ENCODE measurements at places on chromosomes 16 and 17. TPM values are rescaled to one million over a fixed set of nuclear protein-coding genes. Genes with fewer than 3 reads are reported as not detected.
A peak's percentile ranks its signal among the peaks of the same experiment; 100 is the strongest.

- no peak for DNase-seq
These were observed 12.4 kb downstream of the MPO start for GRCh38 chr17:58268326-58268725.

DNA sequence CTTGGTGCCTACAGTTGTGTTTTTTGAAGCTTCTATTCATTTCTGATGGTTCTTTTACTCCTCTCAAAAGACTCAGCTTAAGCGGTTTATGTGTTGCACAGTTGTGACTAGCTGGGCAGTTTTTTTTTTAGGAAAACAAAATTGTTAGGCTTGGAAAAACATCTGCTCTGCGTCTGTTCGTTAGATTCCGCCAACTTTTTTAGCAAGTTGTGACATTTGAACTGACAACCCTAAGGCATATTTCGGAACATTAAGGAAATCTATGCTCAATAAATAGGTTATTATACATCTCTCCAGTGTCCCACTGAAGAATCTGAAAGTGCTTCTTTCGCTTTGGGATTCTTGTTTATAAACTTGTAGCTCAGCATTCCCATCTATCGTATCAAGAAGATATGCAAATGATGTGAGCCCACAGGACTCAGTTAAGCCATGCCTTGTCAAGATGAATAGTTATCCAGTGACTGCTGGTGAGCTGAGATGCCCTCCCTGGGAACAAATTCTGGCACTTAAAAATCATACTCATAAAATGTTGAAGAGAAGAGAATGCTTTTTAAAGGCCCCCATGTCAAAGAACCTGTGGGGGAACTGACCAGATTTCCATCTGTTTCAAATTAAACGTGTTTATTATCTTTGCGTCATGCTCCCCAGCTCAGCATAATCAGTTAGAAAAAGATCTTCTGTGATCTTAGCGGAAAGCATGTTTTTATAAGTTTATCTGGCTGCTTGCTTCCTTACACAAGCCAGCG lies 109.0 kb upstream of the FAM20A start:
- DNase-seq: no peak

GRCh38 chr17:2362416-2362815 lies 25.1 kb downstream of the SGSM2 start:
- DNase-seq: no peak

- no peak for DNase-seq
These were observed 157.5 kb upstream of the MON1B start for GRCh38 chr16:77033516-77033915.

- DNase-seq: no peak
These were observed 63.3 kb downstream of the NOG start for GRCh38 chr17:56656701-56657327.

GRCh38 chr17:69066482-69066881 lies 5.8 kb upstream of the ABCA9 start:
- no peak for DNase-seq

DNA sequence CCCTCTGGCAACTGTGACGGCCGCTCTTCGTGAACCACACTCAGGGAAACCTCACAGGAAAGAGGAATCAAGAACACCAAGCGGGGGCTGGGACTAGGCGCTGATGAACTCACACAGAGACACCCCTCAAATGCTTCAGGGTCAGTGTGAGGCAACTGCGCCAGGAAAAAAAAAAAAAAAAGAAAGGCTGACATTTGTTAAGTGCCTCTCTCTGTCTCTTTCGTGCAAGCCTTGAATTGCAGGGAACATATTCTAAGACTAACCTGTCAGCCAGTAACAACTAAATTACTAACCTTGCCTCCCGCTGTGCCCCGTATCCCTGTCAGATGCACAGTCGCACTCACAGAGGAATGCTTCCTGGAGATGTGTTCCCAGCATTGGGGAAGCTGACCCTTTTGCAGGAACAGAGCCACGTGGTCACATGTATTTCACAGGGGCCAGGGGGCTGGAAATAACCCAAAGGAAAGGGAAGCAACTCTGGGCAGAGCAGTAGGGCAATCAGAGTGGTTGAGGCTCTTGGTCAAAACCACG lies 247.8 kb downstream of the XYLT1 start:
- DNase-seq: no peak

Gene EFCAB5
- polyA plus RNA-seq: 1.5 TPM

DNA sequence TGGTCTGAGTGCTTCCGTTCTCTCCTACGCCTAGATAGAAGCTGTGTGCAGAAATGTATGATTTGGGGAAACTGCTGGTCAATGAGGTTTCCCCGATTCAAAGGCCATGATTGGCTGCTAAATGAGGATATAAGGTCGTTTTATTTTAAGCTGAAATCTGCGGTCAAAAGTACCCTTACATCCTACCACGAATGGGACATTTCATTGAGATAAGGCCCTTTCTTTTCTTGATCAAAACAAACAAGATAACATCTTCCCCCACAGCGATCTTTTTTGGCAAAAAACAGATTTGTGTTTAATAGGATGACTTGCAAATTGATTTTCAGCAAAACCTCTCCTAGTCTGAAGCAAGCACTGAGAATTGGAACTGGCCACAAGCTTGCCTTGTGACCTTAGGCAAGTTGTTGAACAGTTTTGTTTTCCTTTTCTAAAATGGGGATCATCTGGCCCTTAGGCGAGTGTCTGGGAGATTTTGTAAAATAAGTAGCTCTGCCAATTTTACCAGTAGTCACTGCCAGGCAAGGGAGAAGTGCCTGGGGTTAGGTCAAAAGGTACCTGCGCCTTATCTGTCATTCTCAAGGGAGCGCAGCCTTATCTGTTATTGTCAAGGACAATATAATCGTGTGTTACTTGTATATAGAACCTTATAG lies 635 bp downstream of the SCPEP1 start:
- no peak for DNase-seq

Gene TMEM100
- 12.6 TPM for polyA plus RNA-seq

Gene OR2C1
- 0.31 TPM for polyA plus RNA-seq

- no peak for DNase-seq
These were observed 138.4 kb downstream of the PHKB start for GRCh38 chr16:47599512-47599911.

GRCh38 chr16:56915336-56916119 lies 16.4 kb upstream of the HERPUD1 start:
- DNase-seq: no peak

Gene PLCD3
- polyA plus RNA-seq: 13.7 TPM

DNA sequence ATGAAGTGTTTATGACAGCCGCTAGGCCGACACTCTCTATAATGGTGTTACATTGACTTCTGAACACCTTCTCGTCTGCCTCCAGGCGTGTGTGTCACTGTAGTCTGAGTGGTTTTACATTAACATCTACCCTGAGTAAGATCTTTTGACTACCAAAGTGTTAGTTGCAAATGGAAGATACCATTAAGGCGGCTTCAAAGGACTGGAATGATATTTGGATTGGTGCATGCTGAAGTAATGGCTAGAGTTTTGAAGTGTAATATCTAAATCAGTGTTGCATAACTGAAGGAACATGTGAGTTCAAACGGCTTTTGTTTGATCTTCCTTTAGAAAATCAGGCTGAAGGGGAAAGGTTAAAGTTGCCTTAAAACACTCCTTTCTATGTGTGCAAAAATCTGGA lies 52.2 kb downstream of the BCAS3 start:
- peak; percentile 62 for DNase-seq

Gene CALB2
- 1.5 TPM for polyA plus RNA-seq

DNA sequence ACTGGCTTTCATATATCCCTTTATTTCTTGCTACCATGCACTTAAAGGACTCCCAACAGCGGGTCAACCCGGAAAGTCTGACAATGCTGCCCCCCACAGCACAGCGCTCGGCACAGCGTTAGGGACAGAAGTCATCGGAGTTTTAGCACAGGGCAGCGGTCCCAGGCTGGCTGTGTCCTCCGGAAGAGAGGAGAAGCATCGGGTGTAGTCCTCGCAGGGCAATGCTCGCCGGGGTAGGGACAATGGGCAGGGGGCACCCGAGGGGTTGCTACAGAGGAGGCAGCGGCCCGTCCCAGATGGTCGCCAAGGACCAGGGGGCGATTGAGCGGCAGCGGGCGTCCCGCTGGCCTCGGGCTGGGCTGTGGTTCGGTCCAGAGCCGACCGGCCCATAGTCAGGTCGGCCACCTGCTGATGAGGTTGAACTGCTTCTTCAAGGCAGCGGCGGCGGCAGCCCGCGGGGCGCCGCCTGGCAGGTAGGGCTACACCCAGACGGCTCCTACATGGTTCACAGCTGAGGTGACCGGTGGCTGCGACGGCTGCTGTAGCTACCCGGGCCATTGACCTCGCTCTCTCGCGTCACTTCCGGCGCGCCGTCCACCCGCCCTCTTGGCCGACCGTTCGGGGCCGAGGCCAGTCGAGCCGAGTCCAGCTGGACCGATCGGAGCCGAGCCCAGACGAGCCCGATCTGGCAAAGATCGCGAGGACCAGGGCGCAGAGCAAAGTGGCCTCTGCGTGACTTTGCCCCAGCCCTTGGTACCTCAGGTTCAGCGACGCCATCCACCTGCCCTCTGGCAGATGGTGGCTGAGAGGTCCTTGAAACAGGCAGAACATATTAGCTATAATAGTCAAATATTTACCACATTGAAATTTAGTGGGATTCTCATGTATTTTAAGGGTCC lies 4.7 kb upstream of the LCMT1 start:
- peak; percentile 96 for DNase-seq

Gene CDRT15
- 0.34 TPM for polyA plus RNA-seq

DNA sequence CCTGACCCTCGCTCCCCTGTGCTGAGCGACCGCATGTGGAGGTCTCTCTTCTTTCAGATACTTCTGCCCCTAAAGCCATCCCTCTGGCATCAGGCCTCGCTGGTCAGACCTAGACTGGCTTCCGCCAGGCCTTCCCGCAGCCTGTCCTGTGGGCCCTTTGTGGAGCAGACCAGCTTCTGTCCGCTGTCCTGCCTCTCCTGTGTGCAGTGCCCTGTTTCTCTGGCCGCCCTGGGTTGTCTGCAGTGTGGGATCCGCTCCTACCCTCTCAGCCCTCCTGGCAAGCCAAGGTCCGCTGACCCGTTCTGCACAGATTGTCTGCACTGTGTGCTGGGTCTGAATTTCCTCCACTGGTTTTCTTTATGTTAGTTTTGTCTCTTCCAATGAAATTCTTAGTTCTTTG lies 21.5 kb upstream of the MC1R start:
- DNase-seq: no peak

Gene UTP4
- 27.1 TPM for polyA plus RNA-seq

GRCh38 chr16:84595052-84595481 lies 22.8 kb downstream of the COTL1 start:
- no peak for DNase-seq

All from large intestine (tissue), 12 donors.